ENCODE measurements at places on chromosomes 7 and 10.

DNA sequence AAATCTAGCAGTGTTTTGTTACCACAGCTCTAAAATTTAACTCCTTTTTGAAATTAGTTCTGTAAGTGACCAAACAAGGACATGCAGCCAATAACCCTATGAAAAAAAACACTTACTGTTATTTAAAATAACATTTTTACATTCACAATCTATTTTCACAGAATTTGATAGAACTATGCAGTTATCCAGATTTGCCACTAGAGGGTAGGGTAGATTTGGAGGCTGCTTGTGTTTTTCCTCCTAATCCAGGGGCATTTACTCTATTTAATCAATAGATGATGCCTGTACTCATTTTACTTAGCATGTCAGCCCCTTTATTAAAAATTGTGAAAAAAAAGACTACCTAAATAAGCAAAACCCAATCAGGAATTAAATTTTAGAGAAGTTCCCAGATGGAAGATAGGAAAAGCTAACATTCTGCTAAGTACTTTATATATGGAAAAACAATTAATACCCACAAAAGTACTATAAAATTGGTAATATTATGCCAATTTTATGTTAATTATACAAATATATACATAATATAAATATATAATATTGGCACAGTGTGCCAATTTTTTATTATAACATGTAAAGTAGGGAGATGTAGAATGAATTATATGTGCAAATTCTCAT is 18.1 kb upstream of the LIPK start:
- no peak for DNase-seq

GRCh38 chr7:100431286-100431735 is 1.7 kb downstream of the MEPCE start:
- no peak for DNase-seq

GRCh38 chr7:117092785-117093184 is 139.5 kb downstream of the ST7 start:
- no peak for DNase-seq

GRCh38 chr7:75905785-75906604 is 9.0 kb upstream of the POR start:
- no peak for DNase-seq

DNA sequence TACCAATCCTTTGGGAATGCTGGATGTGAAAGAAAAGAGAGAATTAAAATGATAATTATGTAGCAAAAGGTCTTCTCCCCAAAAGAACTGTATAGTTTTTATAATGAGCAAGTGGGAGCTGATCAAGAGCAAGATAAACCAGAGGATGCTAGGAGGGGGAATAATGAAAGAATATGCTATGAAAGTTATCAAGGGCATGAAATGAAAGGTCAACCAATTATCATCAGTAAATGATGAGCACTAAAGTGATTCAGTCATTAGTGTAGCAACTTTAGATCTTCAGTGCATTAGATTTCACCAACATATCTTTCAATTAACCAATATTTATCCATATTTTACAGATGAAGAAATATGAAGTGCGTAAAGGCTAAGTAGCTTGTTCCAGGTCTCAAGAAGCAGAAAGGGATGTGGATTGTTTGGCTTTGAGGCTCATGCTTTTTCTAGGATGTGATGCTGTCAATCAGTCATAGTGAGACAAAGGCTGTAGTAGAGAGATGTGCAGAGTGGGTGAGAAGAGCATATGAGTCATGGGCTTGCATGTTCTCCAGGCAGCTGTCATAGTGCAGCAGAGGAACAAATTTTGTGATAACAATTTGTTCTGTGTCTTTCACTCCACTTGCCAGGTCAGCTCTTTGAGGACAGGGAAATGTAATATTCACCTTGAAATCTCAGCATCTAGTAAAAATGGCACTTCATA is 5.7 kb upstream of the OR2F2 start:
- no peak for DNase-seq

GRCh38 chr10:43870968-43871439 is 222.3 kb upstream of the ZNF32 start:
- DNase-seq = no peak

DNA sequence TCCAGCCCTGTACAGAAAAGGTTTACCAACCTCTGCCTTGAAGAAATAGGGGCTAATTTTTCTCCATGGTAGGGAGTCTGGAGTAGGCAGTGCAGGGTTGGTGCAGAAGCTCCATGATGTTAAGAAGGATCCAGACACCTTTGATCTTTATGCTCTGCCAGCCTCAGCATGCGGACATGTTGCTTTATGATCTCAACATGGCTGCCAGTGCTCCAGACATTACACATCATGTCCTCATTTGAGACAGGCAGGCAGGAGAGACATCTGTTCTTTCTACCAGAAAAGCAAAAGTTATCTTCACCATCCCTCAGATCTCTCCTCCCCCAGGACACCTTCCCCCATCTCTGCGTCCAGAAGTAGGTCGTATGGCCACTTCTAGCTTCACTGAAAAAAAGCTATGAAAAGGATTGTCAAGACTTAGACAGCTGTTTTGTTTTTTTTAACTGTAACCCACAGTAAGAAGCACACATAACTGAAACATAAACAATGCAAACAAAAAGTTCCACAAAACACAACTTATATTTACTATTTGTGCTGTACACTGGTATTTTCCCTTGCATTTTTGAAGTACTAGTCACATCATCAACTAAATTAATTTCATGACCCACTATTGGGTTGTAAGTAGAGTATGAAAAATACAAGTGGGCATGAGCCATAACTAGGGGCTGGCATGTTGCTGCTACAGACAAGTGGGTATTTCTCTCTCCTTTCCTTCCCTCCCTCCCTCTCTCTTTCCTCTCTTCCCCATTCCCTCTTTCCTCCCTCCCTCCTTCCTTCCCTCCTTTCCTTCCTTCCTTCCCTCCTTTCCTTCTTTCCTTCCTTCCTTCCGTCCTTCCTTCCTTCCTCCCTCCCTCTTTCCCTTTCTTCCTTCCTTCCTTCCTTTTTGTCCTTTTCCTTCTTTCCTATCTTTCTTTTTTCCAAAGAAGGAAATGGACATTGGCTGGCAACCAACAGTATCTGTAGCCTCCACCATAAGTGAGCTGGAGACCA is 2.6 kb upstream of the RASSF4 start:
- DNase-seq = no peak

DNA sequence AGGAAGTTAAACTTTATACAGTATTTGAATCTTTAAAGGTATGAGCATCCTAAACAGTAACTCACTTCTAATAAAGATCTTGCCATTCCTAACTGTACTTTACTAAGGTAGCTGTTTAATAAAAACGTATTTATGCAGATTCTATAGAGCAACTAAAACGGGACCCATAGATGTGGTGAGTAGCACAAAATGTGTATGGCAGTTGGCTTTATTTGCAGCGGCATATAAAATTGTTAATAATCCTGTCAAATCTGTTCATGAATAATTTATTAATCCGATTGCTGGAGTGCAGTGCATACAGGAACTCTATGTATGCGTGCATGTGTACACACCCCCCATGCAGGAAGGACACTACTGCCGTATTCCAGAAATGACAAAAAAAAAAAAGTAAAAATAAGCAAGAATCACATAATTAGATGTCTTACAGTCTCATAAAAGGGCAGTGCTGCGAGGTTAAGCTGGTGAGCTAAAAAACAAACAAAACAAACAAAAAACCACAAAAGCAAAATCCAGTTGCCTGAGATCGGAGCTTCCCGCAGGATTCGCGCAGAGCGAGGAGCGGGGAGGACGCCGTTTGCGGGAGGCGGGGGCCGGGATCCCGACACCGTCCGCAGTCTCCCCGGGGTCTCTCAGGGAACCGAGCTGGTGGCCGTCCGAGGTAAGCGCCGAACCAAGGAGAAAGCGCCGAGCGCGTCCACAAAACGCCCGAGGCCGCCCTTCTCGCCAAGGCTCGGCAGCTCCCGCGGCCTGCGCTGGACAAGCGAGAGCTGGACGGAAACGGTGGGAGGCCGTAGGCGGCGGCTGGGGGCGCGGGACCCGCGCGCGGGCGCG is 518 bp upstream of the COMMD3 start:
- no peak for DNase-seq

GRCh38 chr7:34357068-34357467 is 300.9 kb upstream of the NPSR1 start:
- no peak for DNase-seq

DNA sequence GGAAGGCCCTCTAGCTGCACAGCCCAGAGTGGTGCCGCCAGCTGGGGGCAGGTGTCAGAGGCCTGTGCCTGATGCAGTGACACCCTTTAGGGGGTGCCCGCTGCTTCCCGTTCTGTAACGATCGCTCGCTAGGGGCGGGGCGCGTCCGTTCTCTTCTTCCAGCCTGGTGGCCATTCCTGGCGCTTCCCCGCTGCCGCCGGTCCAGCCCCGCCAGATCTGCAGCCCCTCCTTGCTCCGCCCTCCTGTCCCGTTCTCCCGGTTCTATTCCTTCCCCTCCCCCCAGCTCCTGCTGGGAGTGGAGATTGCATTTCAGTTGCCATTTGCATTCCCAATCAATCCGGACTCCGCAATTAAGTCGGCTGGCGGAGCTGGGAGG is 39.2 kb downstream of the AGAP3 start:
- no peak for DNase-seq

- DNase-seq = peak; percentile 23
Measured at GRCh38 chr10:27743012-27743876, 2.4 kb downstream of the MKX start.

DNA sequence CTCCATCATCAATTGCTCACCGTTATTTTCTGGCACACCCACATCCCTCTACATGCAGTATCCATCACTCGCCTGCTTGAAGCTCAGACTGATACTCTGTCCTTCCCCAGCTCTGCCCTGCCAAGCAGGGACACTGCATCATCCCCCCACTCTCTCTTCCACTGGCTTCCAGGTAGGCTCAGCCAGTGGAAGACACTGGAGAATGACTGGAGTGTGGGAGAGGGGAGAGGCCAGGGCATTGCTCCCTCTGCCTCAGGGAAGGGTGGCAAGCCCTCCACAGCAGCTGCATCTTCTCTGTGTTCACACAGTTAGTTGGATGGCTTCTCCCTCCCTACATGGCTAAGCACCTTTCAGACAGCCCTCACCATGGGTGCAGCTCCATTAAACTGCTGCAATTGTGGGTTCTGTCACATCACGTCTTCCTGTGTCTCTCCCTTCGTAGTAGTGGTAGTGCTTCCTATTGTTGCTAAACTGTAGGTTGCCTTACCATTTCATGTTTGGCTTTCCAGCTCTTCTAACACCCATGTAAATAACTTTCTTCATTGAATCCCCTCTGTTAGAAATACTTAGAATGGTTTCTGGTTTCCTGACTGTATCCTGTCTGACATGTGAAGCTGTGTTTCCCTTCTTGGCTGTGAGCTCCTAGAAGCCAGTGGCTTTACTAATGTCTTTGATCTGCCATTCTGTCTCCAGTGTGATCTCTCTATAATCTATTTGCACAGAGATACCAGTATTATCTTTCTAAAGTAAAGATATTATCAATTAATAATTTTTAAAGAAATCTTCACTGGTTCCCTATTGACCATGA is 483.7 kb upstream of the LRRN3 start:
- DNase-seq = no peak

GRCh38 chr7:24967696-24968095 is 12.3 kb downstream of the OSBPL3 start:
- no peak for DNase-seq

- DNase-seq = no peak
Measured at GRCh38 chr7:30057741-30058140, 29.5 kb downstream of the PLEKHA8 start.

- DNase-seq = no peak
Measured at GRCh38 chr7:75817116-75817515, 3.5 kb upstream of the CCL24 start.

DNA sequence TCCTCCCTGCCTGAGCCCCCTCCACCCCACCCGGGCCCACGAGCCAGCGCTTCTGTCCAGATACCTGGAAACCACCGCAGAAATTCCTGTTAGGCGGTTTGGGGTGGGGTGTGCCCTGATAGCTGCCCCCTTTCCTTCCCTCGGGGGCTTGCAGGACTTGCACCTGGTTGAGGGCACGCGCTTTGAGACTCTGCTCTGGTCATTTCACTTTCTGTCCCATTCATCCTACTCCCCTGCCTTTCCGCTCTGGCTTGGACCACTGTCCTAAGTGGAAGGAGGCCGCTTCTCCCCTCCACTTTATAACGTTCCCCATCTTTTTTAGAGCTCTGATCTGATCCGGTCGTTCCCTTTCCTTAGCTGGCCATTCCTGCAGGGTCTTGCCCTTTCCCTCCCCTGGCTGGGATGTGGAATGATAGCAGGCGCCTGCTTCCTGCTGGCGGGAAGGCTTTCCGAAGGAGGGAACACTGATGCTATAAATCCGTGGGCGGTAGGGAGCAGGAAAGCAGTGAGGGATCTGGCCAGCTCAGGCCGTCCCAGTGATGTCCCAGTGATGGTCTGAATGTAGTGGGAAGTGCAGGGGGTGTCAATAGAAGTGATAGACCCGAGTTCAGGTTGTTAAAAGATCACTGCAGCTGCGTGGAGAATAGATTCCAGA is 852 bp upstream of the PRKAR1B start:
- DNase-seq = no peak

DNA sequence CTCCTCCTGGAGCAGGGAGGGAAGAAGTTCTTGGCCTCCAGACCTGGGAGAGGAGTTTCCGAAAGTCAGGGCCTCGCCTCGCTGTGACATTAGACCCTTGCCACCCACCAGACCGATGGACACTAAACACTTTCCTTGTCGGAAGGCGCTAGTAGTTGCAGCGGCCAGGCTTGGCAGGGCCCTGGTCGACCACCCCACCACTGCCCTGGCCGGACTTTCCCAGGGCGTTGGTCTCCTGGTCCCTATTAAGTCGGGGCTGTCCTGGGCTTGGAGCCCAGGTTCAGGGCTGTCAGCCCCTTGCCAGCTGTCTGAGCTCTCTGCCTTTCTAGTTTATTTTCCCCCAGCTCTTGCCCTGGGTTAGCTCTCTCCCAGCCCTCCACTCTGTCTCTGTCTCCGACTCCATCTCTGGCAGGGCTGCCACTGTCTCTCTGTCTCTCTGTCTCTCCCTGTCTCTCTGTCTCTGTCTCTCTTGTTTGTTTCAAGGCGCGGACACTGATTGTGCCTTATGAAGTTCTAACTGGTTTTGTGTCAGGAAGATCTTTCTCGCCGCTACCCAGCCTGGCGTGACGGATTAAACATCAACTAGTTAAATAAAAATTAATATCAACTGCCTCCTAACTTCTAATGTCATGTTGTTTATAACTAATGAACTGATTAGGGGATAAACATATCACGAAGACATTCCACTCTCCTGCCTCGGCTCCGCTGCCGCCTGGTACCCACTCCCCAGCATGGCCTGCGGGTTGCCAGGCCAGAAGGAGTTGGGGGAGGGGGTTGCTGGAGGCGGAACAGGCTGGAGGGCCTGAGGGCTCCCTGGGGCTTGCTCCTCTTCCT is 13.8 kb upstream of the PAX2 start:
- DNase-seq = no peak

GRCh38 chr7:112129655-112130323 is 76.4 kb downstream of the DOCK4 start:
- DNase-seq = no peak

- no peak for DNase-seq
Measured at GRCh38 chr10:30637881-30638467, 8.4 kb upstream of the LYZL2 start.
